Inflammatory macrophage (primary cell): ENCODE measurements at places on chromosomes 6 and 20.
A peak's percentile ranks its signal among the peaks of the same experiment; 100 is the strongest.

GRCh38 chr6:89483111-89483720, 50.3 kb downstream of the ANKRD6 start:
- DNase-seq, result no peak

DNA sequence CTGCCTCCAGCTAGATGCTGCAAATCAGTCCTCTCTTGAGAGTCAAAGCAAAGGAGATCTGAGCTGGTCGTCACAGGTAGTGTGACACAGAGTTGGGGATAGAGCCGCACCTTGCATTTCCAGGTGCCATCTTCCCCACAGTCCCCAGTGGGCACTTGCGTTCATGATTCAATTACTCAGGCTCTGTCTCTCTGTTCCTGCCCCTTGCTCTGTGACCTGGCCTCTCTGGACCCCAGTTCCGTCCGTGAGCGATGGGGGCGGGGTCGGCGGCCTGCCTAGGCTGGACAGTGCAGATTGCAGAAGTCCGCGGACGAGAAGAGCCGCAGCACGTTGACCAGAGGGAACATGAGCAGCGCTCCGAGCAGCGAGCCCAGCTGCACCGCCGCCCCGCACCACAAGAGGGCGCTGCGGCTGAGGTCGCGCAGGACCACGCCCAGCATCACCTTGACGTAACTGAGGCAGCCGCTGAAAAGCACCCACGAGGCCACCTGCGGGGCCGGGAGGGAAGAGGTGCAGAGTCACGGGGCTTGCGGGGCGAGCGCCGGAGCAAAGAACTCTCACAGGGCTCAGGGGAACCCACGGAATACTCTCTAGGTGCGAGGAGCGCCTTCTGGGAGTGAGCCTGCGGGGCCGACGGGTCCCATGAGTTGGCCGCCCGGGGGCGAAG, 7.4 kb downstream of the SLC52A3 start:
- DNase-seq, result peak; percentile 30

DNA sequence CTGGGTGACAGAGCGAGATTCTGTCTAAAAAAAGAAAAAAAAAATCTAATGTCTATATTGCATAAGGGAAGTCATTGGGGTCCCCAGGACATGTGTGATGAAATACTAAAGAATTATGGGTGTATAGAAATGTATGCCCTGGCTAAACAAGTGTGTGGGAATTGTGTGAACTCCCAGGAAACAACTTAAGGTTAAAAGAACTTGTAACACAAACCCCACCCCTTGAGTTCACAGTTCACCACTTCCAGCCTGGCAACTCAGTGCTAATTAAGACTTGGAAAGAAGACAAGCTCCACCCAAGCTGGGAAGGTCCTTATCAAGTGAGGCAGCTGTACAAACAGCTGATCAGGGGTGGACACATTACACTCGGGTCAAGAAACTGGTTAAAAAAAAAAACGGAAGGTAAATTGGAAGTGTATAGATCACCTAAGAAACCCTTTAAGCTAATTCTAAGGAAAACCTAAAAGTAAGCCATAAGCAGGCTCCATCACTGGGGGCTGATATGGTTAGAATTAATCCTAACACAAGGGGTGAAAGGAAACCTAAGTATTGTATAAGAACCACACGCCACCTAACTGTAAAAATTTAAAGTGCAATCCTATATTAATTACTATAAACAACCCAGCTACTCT, 25.2 kb downstream of the HLA-A start:
- no peak for DNase-seq

DNA sequence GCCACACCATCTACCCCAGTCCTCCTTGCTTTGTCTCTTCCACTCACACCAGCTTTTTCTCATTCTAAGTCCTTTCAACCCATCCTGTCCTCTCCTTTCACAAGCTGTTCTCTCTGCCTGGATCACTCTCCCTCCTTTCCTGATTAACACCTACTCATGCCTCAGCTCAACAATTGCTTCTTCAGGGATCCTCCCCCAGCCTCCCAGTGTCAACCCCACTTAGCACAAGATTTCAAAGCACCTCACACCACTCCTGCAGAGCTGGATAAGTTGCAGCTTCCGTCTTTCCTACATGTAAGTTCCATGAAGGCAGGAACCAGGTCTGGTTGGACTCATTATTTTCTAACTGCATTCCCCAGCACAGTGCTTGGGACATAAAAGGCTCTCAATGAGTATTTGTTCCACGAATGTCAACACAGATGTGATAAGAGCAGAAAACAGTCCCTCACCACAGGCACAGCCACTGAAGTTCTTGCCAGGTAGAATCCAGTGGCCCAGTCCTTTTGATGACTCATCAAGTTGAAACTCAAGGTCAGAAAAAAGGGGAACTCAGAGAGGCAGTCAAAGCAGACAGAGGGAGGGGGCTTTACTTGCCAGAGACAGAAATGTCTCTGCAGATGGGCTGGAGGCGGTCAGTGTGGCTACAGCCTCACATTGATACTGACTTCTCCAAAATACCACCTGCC, 193.4 kb upstream of the PRDM1 start:
- DNase-seq, result peak; percentile 23

DNA sequence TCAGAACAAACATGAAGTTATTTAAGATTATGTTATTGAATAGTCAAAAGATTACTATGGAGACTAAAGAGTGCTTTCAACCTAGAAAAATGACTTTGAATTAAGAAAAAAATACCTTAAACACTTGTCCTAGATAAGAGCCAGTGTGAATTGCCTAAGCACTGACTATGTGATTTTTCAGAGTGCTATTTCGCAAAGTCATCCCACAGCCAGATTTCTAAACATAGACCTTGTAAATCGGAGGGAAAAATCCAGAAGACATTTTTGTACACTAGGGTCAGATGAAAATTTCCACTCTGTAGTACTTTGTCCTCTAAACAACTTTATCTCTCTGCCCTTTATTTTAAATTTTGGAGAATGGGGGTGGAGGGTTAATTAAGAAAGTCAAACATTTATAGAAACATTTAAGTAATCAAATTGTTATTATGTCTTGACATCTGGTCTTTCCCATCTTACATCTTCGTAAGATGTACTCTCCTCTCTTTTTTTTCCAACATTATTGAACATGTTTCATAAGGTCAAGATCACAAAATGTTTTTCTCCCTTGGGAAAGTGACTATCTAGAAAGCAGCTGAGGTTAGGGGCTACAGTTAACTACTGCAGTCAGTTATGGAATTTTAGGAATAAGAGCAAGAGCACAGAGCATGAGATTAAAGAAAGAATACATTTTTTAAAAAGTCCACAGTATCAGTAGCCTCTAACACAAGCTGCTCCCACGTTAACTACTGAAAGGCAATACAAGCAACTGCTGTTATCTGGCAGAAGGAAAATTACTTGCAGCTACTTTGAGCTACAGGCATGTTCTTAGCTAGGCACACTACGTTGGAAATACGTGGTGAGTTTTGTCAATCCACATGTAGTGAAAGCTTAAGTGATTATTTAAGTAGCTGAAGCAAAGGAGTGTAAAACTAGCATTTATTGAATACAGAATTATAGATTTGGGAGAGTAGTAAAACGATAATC, 648.5 kb downstream of the HTR1B start:
- DNase-seq, result no peak

- peak; percentile 63 for DNase-seq
These were observed 481 bp downstream of the SERPINB6 start for GRCh38 chr6:2970753-2971419.

GRCh38 chr20:11329271-11329670, 588.4 kb upstream of the BTBD3 start:
- DNase-seq, result no peak

GRCh38 chr6:136317021-136317694, 27.5 kb upstream of the BCLAF1 start:
- peak; percentile 49 for DNase-seq

DNA sequence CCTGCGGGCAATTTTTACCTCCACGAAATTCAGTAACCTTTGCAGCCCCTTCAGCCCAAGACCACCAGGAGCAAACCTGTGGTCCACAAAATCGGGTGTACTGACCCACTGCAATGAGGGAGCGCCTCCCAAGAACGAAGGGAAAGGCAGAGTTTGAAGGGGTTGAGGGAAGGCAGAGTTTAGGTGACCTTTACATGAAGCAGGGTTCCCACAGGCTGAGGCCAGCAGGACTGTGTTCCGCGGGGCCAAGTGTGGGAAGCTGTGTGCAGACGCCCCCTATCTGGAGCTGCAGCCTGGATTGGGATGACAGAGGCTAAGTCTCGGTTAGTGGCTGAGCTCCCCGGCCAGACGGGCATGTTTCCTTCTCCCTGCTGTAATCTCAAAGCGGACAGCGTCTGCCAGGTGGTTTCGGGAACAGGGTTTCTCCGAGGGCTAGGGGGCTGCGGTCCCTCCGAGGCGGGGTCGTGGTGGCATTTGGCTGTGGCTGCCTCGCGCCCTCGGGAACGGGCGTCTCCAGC, 826 bp upstream of the PYGB start:
- DNase-seq, result peak; percentile 4

GRCh38 chr6:41442800-41443501, 103.2 kb upstream of the FOXP4 start:
- no peak for DNase-seq

DNA sequence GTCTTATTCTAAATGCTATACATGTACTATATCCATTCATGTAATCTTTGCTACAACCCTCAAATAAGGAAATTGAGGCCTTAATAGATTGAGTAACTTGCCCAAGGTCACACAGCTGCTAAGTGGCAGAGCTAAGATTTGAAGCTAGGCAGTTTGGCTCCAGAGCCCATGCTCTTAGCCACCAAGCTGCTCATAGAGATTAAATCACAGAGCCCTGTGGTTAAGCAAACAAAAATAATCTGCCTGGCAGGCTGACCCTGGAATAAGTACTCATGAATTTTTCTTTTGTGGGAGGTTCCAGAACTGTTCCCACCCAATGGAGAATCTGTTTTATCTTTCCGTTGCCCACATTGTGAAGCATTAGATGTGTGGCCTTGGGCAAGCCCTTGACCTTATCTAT, 7.4 kb downstream of the AAR2 start:
- DNase-seq, result no peak

GRCh38 chr6:144264270-144265060, 20.7 kb upstream of the UTRN start:
- DNase-seq, result no peak

GRCh38 chr6:42136508-42137193, 5.8 kb downstream of the C6orf132 start:
- peak; percentile 16 for DNase-seq

GRCh38 chr6:151325075-151326050, 66.0 kb downstream of the ZBTB2 start:
- DNase-seq, result peak; percentile 13

DNA sequence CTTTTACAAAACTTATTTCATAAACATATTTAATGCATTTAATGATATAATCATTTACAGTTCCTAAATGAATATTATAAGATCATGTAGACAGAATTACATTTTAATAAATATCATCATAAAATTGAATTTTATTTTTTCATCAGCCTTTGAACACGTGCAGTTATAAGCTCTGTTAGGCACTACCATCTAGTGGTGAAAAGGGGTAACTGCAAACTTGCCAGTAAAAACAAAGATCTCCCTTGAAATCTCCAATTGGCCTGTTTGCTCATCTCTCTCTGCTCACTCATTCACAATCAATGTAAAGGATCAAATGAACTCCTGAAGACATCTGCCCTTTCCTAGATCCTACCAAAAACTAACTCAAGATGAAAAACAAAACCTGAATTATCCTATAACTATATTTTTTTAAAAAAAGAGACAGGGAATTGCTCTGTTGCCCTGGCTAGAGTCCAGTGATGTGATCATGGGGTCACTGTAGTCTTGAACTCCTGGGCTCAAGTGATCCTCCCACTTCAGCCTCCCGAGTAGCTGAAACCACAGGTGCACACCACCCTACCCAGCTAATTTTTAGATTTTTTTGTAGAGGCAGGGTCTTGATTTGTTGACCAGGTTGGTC, 31.7 kb downstream of the SAMHD1 start:
- DNase-seq, result peak; percentile 64

DNA sequence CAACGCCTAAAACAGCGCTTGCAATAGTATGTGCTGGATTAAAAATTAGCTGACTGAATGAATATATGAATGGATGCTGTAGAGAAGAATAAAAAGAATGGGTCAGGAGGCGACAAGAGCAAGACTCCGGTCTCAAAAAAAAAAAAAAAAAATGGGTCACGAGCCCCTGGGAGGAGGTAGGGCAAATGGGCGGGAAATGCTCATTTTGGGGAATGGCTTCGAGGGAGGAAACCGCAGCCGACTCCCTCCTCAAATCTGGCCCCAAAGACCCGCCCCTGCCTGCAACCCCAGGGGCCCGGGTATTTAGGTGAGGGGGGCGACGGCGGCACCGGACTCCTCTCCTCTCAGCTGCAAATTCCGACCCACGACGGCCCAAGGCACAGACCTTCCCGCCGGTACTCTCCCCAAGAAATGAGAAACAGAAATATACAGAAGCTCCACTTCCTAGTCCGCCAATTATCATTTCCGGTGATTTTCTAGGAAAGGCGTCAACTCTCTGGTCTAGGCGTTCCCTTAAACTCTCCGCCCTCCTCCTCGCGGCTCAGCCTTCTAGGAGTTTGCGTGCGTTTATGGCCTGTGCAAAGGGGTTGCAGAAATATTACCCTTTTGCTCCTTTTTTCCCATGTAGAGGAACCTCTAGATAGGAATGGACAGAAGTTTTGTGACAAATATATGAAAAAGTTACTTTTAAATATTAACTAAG, at the start of gene ZNF311:
Gene ZNF311, minus strand, starts transcription at position 133 of the 703 bp plus-strand sequence. CDS start 1,361 bp downstream, outside the sequence.
- DNase-seq, result peak; percentile 80
